ENCODE measurements at places on chromosomes 2 and 18.

DNA sequence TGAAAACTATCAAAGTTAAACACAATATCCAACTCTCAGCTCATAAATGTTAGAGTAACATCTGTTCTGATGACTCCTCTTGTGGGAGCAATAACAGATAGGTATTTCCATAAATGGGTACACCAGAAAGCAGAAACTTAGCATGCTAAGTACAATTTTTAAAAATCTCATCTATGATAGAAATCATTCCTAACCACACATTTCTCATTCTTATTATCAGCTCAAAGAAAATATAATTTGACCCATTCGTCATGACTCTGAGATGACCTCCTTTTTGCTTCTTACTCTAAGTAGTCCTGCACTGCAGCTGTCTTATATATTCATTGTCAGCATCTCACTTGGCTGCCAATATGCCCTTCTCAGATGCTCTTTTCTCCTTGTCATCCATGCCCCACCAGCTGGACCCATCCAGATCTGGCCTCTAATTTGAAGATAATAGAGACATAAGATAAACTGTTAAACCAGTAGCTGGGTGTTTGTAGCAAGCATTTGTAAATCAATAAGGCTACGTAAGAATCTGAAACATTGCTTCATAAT, 298.3 kb downstream of the KCNS3 start:
- no peak for DNase-seq

DNA sequence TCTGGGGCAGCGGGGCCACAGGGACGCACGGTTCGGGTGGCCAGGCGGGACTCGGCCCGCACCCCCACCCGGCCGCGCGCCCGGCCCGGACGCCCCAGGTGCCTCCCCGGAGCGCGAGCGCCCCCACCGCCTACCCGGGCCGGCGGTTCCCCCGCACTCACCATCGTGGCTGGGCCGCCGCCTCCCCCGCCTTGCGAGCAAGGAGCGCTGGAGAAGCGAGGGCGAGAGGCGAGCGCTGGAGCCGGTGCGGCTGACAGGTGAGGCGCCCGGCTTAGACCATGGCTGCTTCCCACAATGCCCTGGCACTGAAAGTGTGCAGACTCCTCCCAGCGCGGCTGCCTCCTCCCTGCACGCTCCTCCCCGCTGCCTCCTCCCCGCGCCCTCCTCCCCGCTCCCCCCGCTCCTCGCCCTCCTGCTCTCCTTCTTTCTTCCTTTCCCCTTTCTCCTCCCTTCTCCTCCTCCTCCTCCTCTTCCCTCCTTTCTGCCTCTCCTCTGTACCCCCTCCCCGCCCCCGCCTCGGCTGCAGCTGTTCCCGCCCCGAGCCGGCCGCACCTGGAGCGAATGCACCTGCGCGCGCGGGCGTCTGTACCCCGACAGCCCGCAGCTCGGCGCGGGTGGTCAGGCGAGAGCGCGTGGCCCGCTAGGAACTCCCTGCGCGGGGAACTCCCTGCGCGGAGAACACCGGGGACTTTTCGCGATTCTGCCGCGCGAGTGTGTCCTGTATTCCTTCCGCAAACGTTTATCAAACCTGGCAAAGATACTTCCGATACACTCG, at the start of gene AP1S3:
Gene AP1S3, minus strand, starts transcription at position 296 of the 775 bp plus-strand sequence. Its CDS starts 132 bp downstream, at position 164.
- no peak for DNase-seq

DNA sequence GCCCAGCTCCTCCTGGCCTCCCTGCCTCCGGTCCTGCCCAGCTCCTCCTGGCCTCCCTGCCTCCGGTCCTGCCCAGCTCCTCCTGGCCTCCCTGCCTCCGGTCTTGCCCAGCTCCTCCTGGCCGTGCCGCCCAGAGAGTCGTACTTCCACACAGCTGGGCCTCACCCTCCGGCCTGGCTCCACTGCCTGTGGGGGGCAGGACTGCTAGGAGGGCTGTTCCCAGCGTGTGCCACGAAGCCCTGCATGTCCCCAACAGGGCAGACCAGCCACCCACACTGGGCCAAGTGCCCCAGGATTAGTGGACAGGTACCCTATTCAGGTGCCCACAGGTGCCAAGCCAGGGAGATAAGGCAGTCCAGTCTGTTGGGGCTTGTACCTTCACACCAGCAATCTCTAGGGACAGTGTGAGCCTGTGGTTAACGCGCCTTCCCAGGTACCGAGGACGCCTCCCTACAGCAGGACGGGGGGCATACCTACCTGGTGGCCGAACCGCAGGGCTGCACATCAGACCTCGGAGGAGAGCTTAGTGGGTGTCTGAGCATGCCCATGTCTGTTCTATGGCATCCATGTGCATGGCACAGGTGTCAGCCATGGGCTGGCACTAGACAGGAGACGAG, 5.3 kb downstream of the GPC1 start:
- no peak for DNase-seq

DNA sequence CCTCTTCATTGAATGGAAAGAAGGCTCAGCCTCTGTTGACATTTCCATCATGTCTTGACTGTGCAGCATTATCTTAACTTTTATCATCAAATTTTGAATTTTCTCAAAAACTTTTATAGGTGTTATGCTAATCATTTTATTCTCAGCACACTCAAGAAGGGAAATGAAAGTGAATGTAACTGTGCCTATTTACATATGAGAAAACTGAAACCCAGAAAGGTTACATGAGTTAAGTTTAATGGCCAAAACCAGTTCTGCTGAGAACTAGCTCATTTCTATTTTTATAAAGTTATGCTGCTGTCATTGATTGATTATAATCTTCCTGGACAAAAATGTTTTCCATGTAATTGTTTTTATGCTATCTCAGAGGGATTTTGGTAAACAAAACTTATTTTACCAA, 618.8 kb upstream of the NRXN1 start:
- no peak for DNase-seq

DNA sequence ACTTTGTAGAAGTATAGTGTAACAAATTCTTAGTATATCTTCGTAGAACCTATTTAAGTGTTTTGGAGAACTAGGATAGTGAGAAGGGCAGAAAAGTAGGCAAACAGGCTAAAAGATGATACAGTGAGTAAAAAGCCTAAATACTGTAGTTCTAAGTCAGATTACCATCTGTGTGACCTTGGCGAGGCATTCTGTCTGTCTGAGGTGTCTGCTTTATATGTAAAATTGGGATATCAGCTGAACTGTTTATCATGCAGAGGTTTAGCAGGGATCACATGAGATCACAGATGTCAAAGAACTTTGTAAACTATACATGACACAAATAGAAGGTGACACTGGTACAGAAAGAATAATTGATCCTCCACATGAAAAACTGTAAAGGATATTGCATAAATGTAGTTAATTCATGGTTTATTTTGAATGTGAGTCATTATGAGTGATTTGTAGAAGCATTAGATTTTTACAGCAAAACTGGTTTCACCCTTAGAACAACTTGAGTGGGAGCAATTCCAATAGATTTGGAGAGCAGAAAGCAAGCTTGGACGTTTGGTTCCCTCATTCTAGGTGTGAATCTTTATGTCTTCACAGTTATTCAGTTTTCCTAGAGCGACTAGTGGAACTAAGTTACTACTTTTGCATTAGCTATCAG, 41.9 kb downstream of the TAF1B start:
- no peak for DNase-seq

DNA sequence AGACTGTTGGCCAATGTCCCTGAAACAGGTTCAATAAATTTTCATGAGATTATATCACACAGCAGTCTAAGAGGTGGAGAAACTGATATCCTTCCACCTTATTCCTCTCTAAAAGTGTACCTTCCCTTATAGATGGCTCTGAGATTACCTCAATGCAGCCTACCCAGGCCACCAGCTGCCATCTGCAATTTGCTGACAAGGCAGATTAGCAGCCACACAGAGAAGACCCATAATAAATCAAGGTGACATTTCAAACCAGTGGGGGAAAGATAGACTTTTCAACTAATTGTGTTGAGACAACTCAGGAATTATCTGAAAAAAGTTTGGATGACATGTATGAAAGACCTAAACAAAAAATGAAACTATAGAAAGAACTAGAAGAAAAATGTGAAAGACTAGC, 43.2 kb downstream of the ZBTB7C start:
- DNase-seq, result no peak

GRCh38 chr2:205990104-205990503, 95.9 kb downstream of the INO80D start:
- no peak for DNase-seq

- no peak for DNase-seq
Measured at GRCh38 chr2:121076885-121077549, 208.0 kb downstream of the TFCP2L1 start.

DNA sequence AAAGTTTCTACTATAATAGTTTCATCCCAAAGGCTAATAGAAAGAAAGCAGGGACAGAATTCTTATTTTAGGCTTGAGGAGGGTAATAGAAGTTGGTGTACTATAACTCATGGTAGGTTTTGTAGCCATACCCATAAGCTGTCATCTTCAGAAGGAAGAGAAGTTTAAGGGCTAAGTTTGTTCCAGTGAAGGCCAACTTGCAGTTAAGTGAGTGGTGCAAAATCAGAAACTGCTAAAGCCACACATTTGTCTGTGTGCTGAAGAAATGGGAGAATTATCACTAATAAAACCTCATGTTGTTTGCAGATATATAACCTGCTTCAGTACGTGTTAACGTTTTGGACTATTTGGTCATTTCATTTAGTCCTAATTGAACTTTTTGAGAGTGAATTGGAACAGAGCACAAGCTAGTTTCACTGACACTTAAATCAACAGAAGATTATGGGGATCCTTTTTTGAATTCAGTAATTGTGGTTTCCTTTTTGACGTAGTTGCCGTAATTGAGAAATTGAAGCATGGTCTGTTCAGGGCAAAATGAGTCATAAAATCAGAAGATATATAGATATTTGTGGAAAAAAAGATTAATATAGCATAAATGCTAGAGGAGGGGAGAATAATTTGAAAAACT, 69.1 kb downstream of the PHLPP1 start:
- DNase-seq, result no peak

- no peak for DNase-seq
Measured at GRCh38 chr2:145750144-145750543, 1230.2 kb upstream of the ZEB2 start.

Data from AG04449 (cell line).